ENCODE measurements at places on chromosomes 16 and 17.

DNA sequence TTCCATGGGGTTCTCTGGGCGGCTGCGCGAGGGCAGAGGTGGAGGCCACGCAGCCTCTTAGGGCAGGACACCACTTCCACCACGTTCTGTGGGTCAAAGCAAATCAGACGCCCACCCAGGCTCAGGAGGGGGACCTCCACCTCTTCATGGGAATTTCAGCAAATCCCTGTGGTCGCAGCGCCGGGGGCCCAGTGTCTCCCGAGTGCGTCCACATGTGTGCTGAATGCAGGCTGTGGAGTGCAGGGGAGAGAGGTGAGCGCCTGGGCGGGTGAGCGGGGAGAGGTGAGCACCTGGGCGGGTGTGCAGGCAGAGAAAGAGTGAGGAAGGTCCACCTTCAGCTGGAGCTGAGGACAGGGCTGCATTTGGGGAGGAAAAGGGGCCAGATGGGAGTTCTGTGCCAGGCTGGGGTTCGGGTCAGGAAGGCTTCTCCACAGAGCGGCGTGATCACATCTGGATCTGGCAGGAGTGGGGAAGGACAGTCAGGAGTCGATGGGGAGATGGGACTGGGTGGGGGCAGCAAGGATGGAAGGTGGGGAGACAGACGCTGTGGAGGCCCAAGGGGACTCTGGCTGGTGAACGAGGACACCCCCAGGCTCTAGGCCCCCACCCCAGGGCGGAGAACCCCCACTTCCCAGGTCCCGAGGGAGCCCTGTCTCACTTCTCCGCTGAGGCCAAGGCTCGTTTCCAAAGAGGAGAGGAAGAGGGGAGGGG is 36.8 kb upstream of the CBFA2T3 start:
- DNase-seq: no peak

- DNase-seq: no peak
Measured at GRCh38 chr17:39568702-39569101, 39.0 kb downstream of the NEUROD2 start.

DNA sequence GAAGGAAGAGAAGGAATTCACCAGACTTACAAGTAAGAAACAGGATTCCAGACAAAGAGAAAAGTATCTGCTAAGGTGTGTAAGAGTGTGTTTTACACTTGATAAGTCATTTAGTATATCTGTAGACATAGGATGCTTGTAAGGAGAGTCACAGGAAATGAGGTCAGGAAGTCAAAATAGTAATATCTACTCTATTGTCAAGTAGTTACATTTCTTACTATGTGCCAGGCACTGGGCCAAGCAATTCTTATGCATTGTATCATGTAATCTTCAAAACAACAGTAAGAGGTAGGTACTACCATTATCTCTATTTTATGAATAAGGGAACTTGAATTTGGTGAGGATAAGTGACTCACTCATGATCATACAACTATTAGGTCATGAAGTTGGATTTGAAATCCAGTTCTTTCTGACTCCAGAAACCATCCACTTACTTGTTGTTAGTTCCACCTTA is 129.1 kb downstream of the SNX11 start:
- DNase-seq: peak; percentile 60

- peak; percentile 8 for DNase-seq
Measured at GRCh38 chr16:68732042-68732680, 4.9 kb upstream of the CDH1 start.

GRCh38 chr17:78375401-78376151 is 2.9 kb upstream of the PGS1 start:
- DNase-seq: peak; percentile 90

- no peak for DNase-seq
Measured at GRCh38 chr16:89923640-89924296, 626 bp downstream of the TUBB3 start.

DNA sequence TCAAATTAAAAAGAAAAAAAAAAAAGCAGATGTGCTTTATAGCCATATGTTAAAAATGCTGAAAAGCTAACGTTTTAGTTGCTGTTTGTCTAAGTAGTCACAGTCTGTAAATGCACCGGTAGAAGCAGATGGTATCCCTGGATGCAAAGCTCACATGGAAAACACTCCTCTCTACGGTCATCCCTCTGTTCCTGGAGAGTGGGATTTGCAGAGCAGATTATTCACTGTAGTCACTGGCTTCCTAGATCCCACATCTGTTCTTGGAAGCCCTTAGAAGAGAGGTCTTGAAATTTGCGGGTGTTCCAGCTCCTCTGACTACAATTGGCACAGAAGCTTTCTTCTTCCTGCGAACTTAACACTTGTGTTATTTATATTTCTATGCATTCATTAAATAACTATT is 186.6 kb downstream of the PMP22 start:
- DNase-seq: no peak
